ENCODE measurements at places on chromosomes 12 and 14.

- peak; percentile 58 for DNase-seq
These were observed 48.8 kb upstream of the SLCO1C1 start for GRCh38 chr12:20646239-20646827.

GRCh38 chr12:47017901-47018475 lies 61.4 kb upstream of the PCED1B start:
- DNase-seq = no peak

DNA sequence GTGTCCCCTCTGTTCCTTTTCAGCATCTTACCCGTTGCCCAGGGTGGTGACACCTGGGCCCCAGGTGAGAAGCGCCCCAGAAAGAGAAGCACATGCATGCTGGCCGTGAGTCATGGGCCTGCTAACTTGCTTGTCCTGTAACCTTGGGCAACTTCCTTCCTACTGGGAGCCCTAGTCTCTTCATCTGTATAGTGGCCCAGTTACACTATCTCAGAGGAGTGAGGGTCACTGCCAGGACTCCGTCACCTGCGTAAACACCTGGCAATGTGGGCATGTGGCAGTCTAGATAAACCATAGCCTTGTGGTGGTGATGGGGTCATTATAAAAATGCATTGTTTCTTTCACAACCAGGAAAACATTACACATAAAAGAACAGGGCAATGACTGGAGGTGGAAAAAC lies 125.2 kb downstream of the SLC25A47 start:
- no peak for DNase-seq

GRCh38 chr12:51744235-51744634 lies 104.3 kb downstream of the FIGNL2 start:
- DNase-seq = no peak

- DNase-seq = no peak
These were observed 69.3 kb downstream of the ELK3 start for GRCh38 chr12:96263449-96263902.

DNA sequence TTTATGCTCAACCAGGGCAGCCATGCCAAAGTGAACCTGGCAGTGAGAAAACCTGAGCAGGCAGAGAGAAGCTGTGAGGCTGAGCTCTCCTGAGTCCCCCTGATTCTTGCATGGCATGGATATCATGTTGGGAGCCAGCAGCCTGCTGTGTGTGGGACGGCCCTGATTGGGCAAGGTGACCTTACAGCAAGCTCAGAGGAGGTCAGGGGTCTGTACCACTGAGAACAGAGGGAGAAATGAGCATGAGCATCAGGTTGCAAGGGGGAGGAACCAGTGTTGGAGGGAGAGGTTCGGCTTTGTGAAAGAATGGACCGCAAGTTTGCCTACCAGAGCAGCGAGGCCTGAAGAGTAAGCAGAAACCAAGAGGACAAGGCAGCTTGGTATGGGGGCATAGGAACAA lies 59.1 kb upstream of the PTGR2 start:
- no peak for DNase-seq

DNA sequence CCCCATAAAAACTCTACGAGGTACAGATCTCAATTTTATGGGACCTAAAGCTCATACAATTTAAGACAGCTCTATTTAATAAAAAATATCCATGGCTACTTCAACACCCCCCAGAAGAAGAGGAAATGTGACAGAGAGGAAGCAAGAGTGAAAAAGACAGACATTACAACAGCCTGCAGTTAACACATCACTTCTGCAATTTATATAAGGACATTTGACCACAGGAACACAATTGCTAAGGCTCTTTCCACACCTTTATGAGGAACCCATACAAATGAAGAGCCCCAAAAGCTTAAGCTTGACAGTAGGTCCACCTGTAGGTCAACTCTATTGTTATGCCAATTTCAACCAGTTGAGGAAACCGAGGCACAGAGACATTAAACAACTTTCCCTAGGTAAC lies 5.6 kb downstream of the OR10P1 start:
- no peak for DNase-seq

- no peak for DNase-seq
These were observed 35.9 kb upstream of the CHST11 start for GRCh38 chr12:104420868-104421267.

DNA sequence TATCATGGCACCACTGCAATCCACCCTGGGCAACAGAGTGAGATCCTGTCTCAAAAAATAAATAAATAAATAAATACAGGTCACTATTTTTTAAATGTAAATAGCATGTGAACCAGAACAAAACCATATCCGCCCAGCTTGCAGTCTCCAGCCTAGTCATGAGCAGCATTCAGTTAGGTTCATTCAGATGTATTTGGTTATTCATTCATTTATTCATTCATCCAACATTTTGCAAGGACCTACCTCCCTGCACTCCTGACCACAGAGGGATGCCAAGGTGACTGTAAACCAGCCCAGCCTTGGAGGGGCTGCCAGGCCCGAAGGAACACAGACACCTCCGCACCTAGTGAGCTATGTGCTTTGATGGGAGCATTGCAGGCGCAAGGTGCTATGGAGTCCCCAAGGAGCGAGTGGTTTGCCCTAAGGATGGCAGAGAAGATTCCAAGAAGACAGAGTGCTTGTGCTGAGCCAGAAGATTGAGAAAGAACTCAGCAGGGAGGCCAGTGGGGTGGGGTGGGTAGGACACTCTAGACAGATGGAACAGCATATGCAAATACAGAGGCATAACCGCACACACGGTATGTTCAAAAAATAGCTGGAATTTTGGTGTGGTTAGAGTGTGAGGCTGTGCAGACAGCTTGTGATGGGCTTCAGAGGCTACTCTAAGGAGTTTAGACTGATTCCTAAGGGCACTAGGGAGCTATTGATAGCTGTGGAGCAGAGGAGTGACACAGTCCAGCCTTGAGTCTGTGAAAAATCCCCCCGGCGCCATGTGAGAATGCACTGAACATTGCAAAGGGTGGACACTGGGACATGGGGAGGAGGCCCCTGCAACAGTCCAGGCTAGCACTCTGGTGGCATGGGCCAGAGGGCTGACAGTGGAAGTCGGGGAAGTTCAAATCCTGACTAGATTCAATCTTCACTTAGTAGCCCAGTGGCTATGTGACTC lies 11.7 kb downstream of the DTX1 start:
- no peak for DNase-seq

DNA sequence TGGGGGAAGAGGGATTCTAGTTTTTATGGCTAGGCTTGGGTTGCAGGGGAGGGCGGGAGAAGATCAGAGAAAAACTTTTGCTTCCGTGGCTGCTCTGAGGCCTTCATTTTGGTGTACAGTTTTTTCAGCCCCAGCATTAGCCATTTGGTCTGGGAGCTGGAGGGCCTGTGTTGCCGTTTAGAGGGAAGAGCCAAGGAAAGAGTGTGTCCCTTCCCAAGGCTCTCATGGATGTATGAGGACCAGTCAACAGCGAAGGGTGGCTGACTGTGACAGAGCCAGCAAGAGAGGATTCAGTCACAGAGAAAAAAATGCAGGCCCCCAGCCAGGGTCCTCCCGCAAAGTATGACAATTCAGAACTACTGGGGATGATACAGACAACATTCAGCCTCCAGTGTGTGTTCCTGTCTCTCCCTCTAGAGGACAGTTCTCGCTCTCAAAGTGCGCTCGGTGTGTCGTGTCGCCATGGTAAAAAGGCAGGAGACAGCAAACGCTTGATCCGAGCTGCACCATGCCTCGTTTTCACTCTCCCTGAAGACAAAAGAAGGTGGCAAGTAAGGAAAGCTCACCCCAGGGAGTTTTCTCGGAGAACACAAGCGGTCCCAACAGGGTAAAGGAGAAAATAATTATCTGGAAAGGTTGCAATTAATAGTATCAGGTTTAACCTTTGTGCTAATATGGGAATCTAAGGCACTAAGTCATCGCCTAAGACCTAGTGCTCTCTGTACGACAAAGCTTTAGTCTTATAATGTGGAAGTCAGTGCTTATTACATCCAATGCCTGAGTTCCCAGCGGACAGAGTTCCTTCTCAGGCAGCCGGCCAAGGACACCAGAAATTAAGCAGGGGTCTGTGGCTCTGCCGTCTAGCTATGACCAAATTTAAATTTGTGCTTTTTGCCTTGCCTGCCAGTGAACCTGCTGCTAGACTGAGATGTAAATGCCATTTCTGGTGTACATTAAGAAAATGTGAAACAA lies 157.3 kb upstream of the PLXNC1 start:
- no peak for DNase-seq

GRCh38 chr12:46470036-46470627 lies 97.6 kb upstream of the SLC38A2 start:
- DNase-seq = no peak

DNA sequence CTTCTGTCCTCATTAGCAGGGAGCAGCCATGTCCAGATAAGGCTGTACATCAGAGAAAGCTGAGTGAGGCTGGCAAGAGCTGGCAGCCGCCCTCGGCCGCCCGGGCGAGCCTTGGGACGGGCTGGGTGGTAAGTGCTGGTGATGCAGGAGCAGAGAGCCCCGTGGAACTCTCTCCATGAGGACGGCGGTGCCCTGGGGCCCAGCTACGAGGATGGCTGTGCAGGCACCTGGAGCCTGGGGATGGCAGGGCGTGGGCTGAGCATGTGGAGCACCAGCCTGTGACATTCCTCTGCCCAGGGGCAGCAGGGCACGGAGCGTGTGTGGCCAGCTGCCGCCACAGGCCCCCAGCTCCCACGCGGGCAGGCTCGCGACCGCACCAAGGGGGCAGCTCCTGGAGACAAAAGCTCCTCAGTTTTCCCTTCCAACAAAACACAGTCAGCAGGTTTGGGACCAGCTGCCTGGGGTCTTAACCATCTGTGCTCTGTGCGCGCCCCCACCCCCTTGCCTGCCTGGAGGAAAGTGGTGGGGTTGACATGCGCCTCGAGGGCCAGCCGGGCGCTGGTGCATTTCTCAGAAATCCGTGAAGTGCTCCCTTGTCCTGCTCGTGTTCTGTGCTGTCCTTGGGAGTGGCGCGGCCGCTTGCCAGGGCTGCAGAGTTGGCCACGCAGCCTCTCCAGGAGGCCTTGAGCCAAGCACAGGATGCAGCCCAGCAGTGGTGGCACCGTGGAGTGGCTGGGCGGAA lies 21.4 kb downstream of the PACS2 start:
- DNase-seq = no peak

DNA sequence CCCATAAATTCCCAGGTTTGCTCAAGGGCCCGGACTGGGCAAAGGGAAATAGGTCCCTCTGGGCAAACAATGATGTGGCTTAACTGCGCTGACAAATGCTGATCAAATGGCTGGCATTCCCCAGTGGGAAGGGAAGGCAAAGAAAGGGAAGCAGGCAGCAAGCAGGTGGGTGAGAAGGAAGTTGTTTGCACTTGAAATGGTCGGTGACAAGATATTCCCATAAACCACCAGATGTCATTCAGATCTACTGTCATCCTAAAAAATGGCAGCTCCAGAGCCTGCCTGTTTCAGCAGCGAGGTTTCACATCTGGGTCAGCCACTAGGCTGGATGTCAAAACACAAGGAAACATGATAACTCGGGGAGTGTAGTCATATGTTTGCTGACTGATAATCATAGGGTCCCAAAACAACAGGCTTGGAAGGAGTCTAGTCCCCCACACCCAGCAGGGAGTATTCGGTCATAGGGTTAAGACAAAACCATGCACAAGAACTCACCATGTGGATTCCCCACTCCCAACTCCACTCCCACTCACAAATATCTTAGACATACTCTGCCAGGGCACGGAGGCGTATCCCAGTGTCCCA lies 37.9 kb upstream of the MDM1 start:
- DNase-seq = no peak

DNA sequence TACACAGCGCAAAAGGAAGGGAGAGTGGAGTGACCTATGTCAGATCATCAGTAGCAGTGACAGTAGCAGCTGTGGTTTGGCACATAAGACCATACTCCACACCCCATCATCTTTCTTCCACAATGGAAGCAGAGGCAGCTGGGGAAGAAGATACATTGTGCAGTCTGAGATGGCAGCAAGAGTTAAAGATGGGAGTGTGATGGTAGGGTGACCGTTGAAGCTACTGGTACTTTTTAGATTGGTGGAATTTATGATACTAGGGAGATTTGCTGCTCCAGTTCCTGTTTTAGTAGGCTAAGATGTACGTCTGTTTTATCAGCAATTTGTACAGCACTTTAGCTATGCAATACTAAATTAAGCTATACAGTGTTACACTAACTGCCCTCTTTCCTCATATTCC lies 291.0 kb downstream of the FUT8 start:
- DNase-seq = no peak

- no peak for DNase-seq
These were observed 170.1 kb upstream of the FRMD6 start for GRCh38 chr14:51481643-51482042.

DNA sequence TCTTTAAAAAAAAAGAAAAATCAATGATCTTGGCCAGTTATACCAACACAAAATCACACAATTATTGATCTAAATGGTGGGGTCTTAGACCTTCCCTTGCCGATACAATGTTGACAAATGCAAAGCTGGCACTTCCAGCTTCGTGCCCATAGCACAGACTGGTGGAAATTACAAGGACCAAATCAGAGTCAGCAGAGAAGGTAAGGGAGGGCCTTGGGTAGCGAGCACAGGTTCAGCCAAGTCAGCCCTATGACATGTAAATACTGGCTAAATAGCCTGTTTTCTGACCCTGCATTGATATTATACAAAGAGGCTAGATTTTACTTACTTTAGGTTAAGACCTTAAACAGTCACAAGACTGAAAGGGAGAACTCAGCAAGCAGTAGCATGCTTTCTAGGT lies 30.3 kb upstream of the WDR89 start:
- DNase-seq = no peak

DNA sequence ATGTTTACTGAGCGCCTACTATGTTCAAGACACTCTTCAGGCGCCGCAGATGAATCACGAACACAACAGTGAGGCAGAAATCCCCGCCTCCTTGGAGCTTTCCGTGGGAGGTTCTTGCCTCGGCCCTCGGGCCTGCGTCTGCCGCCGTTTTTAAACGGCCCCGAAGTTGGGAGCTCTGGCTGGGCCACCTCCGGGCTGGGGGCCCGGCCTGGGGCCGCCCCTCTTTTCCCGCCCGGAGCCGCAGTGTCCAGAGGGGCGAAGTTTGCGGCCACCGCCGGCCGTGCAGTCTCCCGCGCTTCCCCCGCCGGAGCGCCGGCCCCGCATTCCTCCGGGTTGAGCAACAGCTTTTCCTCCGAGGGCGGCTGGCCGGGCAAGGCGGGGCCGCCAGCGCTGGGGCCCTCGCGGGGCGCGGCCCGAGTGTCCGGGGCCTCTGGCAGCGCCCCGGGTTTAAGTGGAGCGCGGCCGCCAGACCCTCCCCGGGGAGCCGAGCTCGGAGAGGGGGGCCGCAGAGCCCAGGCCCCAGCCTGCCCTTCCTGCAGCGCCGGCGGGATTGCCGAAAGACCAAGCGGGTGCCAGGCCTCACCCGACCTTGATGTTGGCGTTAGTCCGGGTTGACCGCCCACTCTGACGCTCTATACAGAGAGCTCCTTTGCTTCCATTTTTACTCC lies 18.7 kb upstream of the CTDSP2 start:
- no peak for DNase-seq
